Fibroblast of the aortic adventitia (primary cell): ENCODE measurements at places on chromosomes 3 and 15.

GRCh38 chr15:48085591-48085930, 35.2 kb upstream of the SLC24A5 start:
- DNase-seq: no peak

DNA sequence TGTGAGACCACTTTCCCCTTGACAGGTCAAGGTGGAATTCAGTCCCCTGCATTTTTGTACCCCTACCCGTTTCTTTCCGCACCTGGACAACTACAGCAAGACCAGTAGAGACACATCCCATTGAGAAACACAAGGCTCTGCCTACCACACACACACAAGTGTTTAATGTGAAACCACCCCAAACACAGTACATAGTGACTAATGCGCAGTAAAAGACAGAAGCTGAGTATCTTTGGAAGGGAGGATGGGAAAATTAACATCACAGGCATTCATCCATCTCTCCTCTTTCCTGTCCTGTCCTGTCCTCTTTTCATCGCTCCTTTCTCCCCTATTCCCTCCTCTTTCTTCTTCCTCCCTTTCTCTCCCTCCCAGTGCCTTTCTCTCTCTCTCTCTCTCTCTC, 64.8 kb downstream of the SCN11A start:
- DNase-seq: no peak

DNA sequence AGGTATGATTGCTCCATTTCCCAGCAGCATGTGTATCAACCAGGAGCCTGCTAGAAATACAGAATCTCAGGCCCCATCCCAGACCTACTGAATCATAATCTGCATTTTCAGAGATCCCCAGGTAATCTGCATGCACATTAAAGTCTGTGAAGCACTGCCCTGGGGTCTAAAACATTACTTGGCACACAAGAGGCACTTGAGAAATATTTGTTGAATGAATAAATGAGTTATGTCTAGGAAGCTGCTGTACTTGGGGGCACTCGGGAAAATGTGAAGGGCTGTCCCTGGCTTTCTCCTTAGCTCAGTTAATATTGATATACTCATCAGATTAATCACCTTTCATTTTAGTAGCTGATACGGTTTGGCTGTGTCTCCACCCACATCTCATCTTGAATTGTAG, 184.4 kb downstream of the RORA start:
- no peak for DNase-seq

DNA sequence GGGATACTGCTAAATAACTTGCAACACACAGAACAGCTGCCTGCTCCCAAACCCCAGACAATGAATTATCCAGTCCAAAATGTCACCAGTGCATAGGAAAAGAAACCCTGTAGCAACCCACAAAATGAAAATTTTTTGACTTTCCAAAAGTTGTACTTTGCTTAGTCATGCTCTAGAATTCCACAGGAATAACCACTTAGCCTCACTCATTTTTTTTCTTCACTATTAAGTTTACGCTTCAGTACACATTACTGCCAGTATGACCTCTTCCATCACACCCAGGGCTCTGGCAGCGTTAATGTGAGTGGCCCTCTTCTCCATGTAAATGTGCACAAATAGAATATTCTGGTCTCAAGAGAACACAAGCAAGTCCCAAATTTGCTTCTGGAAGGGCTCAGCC, 259.8 kb downstream of the MAGI1 start:
- DNase-seq: no peak

DNA sequence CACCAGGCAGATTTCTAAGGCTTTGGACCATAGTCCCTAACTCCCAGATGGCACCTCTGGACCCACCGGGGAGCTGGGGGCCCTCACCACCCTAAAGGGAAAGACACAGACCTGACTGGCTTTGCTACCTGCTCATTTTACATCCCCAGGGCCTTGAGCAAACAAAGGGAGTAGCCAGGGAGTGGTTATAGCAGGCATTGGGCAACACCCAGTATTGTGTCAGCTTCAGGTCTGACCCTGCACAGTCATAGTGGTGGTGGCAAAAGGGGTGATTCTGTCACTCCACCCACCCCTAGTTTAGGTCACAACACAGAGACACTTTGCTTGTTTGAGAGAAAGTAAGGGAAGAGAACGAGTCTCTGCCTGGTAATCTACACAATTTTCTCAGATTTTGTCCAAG, 352.5 kb downstream of the DIPK2A start:
- DNase-seq: no peak

DNA sequence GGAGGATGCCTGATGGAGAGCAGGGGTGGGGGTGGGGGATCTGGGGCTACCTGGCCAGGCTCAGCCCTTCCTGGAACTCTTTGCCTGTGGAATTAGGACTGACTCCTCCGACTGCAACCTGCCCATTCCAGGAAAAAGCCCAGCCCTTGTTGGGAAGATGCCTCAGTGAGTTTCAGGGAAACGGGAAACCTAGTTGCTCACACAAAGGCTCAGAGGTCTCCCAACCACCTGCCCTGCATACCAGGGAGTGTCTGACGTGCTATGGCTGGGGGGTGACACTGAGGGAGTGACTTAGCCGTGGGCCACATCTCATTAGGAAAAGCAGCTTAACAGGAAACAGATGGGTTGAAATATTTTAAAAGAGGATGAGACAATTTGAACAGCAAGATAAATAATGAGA, 27.9 kb downstream of the CYP8B1 start:
- no peak for DNase-seq
